ENCODE measurements at places on chromosomes 7 and 10.

- H3K4me1 ChIP-seq: no peaks in the 10 kb centered on the region
- no peaks in the 10 kb centered on the region for H3K27me3 ChIP-seq
- H3K27ac ChIP-seq: no peak overlapping the region
Observed at GRCh38 chr7:81501220-81501619, 268.6 kb downstream of the HGF start.

DNA sequence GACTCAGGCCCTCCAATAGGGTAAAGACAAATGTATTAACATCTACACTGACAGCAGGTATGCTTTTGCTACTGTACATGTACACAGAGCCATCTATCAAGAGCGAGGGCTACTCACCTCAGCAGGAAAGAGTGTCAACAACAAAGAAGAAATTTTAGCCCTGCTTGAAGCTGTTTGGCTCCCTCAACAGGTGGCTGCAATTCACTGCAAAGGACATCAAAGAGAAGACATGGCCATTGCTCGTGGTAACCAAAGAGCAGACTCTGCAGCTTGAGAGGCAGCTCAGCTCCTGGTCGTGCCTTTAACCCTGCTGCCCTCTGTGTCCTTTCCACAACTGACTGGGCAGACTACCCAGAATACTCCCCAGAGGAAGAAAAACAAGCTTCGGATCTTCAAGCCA, 5.1 kb downstream of the AKR1B15 start:
- H3K4me1 ChIP-seq: peaks cover 7% of the 10 kb centered on the region
- DNase-seq: no peak
- peaks cover 51% of the 10 kb centered on the region for H3K27me3 ChIP-seq
- H3K36me3 ChIP-seq: no peaks in the 10 kb centered on the region
- no peak overlapping the region for H3K4me3 ChIP-seq

- H3K27me3 ChIP-seq: no peaks in the 10 kb centered on the region
- no peak overlapping the region for H3K27ac ChIP-seq
- DNase-seq: no peak
- H3K36me3 ChIP-seq: peaks cover under 1% of the 10 kb centered on the region
- H3K4me3 ChIP-seq: no peak overlapping the region
Observed at GRCh38 chr7:7617550-7617949, 23.0 kb upstream of the UMAD1 start.

GRCh38 chr10:3486346-3487065, 298.5 kb downstream of the KLF6 start:
- peaks cover 7% of the 10 kb centered on the region for H3K27me3 ChIP-seq
- no peaks in the 10 kb centered on the region for H3K36me3 ChIP-seq
- no peak overlapping the region for H3K4me3 ChIP-seq
- H3K27ac ChIP-seq: no peak overlapping the region

- H3K27me3 ChIP-seq: no peaks in the 10 kb centered on the region
- no peak overlapping the region for H3K4me3 ChIP-seq
- H3K4me1 ChIP-seq: peaks cover 4% of the 10 kb centered on the region
Observed at GRCh38 chr7:84193747-84194146, 842 bp downstream of the SEMA3A start.

GRCh38 chr10:72310636-72311035, 36.9 kb downstream of the DDIT4 start:
- peaks cover 32% of the 10 kb centered on the region for H3K4me1 ChIP-seq
- H3K27me3 ChIP-seq: no peaks in the 10 kb centered on the region
- no peak overlapping the region for H3K4me3 ChIP-seq
- peaks cover 3% of the 10 kb centered on the region for H3K36me3 ChIP-seq
- no peak for DNase-seq
- peak overlapping the region; percentile 87 for H3K27ac ChIP-seq

Data from T-helper 17 cell (primary cell).